Immature natural killer cell (primary cell): ENCODE measurements at places on chromosomes 16 and 17.

DNA sequence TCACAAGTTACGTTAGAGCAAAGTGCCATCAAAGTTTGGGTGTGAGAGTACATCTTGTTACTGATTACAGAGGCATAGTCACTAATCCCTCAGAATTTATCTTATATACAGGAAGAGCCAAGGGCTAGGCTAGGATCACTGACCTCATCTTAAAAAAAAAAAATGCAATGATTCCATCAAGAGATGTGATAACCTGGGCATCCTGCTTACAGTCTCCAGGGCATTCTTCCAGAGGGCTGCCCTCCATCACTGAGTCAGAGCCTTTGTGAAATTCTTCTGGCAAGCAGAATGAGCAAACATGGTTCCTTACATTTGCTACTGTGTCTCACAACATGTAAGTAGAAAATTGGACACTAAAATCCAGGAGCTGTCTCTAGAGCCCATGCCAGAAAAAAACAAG, 410.6 kb downstream of the ZFHX3 start:
- H3K27ac ChIP-seq, result no peak overlapping the region
- H3K27me3 ChIP-seq, result peaks cover 1% of the 10 kb centered on the region
- no peak for DNase-seq
- H3K4me1 ChIP-seq, result no peaks in the 10 kb centered on the region
- no peak overlapping the region for H3K4me3 ChIP-seq

DNA sequence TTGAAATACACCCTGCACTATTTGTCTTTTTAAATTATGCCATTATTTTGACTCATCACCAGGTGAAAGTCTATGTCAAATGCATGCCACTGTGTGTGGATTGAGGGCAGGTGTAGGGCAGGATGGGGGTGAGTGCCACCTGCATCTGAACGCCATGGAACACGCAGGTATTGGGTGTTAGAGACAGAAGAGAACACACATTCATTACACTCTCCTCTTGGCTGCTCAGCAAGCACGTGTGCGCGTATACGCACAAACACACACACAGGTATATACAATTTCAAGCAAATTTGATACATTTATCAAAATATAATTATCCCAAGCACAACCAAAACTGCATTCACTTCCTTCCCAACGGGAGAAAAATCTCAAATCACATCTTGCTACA, 268.9 kb downstream of the NTN1 start:
- no peak overlapping the region for H3K27ac ChIP-seq
- no peak overlapping the region for H3K4me3 ChIP-seq
- no peaks in the 10 kb centered on the region for H3K36me3 ChIP-seq

GRCh38 chr17:18160128-18160856, 23.3 kb upstream of the ALKBH5 start:
- H3K4me1 ChIP-seq, result peaks cover 9% of the 10 kb centered on the region
- H3K36me3 ChIP-seq, result no peaks in the 10 kb centered on the region
- H3K4me3 ChIP-seq, result peak overlapping the region; percentile 41
- H3K27ac ChIP-seq, result no peak overlapping the region

- H3K27ac ChIP-seq, result peak within 1 kb of the TSS; percentile 100
- peak within 1 kb of the TSS; percentile 95 for H3K4me3 ChIP-seq
Observed at GRCh38 chr17:64020056-64020766, at the start of gene ICAM2. TSS of gene ICAM2 (minus strand) at chr17:64020633. CDS start at chr17:64006691, 13,942 bp downstream.

DNA sequence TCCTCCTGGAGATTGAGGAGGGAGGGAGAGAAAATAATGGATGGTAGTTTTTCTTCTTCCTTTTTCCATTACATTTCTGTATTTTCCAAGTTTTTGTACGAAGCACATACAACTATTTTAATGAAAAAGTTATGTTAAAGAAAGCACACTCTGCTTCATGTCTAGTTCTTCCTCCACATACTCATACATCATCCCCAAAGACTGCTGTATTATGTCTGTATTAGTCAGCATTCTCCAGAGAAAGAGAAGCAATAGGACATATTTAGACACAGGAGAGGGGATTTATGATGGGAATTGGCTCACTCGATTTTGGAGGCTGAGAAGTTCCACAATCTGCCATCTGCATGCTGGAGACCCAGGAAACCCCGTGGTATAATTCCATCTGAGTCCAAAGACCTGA, 10.1 kb upstream of the ACSM2A start:
- no peaks in the 10 kb centered on the region for H3K4me1 ChIP-seq
- no peak for DNase-seq
- H3K27me3 ChIP-seq, result no peaks in the 10 kb centered on the region

DNA sequence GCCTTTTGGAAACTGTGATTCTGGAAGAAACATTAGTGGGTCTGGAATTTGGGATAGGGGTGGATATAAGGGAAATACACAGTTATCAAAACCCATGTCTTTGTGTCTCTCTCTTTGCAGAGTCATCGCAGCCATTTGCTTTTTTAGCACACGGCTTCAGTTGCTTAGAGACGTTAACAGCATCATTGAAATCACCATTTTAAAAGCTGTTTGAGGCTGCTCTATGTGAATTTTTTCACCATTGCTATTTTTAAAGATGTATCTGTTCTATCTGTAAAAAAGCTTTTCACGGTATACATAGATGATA, 47.3 kb downstream of the OMG start:
- DNase-seq, result no peak
- peaks cover 2% of the 10 kb centered on the region for H3K27me3 ChIP-seq
- H3K27ac ChIP-seq, result no peak overlapping the region
- peaks cover 17% of the 10 kb centered on the region for H3K36me3 ChIP-seq

DNA sequence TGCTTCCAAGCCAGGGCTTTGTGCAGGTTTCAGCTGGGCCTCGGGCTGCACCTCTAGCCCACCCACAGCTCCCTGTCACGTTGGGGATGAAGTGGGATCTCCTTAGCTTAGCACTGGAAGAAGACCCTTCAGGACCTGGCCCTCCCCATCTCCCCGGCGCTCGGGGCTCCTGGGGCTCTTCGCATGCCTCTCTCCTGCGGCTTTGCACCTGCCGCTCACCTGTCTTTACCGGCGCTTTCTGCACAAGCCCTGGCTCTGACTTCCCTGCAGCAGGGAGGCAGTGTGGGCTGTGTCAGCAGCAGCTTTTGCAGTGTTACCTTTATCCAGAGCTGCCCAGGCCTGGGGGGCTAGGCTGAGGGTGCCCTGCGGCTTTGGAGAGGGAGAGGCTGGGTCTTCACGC, 52.3 kb downstream of the NT5M start:
- H3K36me3 ChIP-seq, result no peaks in the 10 kb centered on the region

- H3K36me3 ChIP-seq, result peaks cover 18% of the 10 kb centered on the region
- H3K27ac ChIP-seq, result no peak overlapping the region
- H3K4me3 ChIP-seq, result no peak overlapping the region
- DNase-seq, result no peak
- peaks cover 30% of the 10 kb centered on the region for H3K4me1 ChIP-seq
Observed at GRCh38 chr17:57001541-57001940, 23.6 kb downstream of the SCPEP1 start.

- H3K4me1 ChIP-seq, result peaks cover 13% of the 10 kb centered on the region
- DNase-seq, result no peak
- no peak overlapping the region for H3K4me3 ChIP-seq
- H3K27ac ChIP-seq, result no peak overlapping the region
- H3K27me3 ChIP-seq, result peaks cover 50% of the 10 kb centered on the region
Observed at GRCh38 chr17:38575781-38576180, 30.0 kb downstream of the SRCIN1 start.

- DNase-seq, result no peak
- H3K27me3 ChIP-seq, result peaks cover 11% of the 10 kb centered on the region
Observed at GRCh38 chr17:17749025-17749772, 67.9 kb downstream of the RAI1 start.

- peaks cover 69% of the 10 kb centered on the region for H3K4me1 ChIP-seq
- H3K36me3 ChIP-seq, result no peaks in the 10 kb centered on the region
- no peak for DNase-seq
- peak overlapping the region; percentile 31 for H3K27ac ChIP-seq
- H3K27me3 ChIP-seq, result peaks cover 39% of the 10 kb centered on the region
Observed at GRCh38 chr17:2935632-2936031, 127.8 kb downstream of the OR1D5 start.

- no peaks in the 10 kb centered on the region for H3K4me1 ChIP-seq
- no peak overlapping the region for H3K27ac ChIP-seq
- peaks cover 7% of the 10 kb centered on the region for H3K36me3 ChIP-seq
- DNase-seq, result no peak
- no peak overlapping the region for H3K4me3 ChIP-seq
- H3K27me3 ChIP-seq, result no peaks in the 10 kb centered on the region
Observed at GRCh38 chr17:74801896-74802295, 25.8 kb upstream of the NAT9 start.

GRCh38 chr17:50265690-50266315, 8.5 kb upstream of the TMEM92 start:
- no peaks in the 10 kb centered on the region for H3K36me3 ChIP-seq
- no peak overlapping the region for H3K27ac ChIP-seq

- DNase-seq, result no peak
- H3K4me1 ChIP-seq, result peaks cover 3% of the 10 kb centered on the region
- H3K27me3 ChIP-seq, result peaks cover 2% of the 10 kb centered on the region
Observed at GRCh38 chr16:85711982-85712587, 23.3 kb upstream of the GINS2 start.

DNA sequence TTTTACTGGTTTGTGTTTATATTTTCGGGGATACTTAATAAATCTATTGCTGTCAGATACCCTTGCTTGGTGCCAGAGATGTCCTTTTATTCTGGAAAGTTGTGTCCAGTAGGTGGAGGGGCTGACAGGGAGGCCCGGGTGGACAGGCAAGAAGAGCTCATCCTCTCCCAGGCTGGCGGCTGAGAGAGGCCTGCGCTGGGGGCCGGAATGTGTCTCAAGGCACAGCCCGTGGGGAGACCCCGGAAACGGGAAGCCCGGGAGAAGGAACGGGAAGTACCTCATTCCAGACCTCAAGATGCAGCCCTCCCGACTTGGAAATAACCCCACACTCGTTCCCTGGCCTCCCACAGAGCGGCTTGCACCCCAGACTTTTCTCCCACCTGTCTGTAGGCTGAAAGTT, 12.5 kb upstream of the DEF8 start:
- H3K4me1 ChIP-seq, result no peaks in the 10 kb centered on the region
- H3K4me3 ChIP-seq, result no peak overlapping the region
- no peaks in the 10 kb centered on the region for H3K36me3 ChIP-seq
- DNase-seq, result no peak
- H3K27me3 ChIP-seq, result peaks cover 5% of the 10 kb centered on the region

DNA sequence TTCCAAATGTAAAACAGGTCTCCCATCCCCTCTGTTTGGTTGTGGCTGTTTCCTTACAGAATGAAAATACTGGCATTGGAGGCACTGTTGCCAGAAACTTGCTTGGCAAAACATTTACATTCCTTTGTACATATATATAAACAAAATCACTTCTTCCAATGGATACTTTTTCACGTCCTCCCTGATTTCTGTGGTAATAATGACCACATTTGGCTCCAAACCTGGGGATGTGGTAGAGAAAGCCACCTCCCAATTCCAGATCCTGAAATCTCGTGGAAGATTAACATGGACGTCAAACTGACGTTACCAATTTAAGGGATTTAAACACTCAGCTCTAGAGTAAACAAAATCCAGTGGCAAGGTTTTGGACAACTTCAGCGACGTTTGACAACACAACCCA, 370.8 kb upstream of the ZFHX3 start:
- H3K27ac ChIP-seq, result no peak overlapping the region
- H3K36me3 ChIP-seq, result no peaks in the 10 kb centered on the region
- DNase-seq, result no peak
- peaks cover 2% of the 10 kb centered on the region for H3K4me1 ChIP-seq

GRCh38 chr17:17542906-17543635, 46.9 kb upstream of the RASD1 start:
- no peaks in the 10 kb centered on the region for H3K36me3 ChIP-seq
- H3K27me3 ChIP-seq, result no peaks in the 10 kb centered on the region
- H3K27ac ChIP-seq, result no peak overlapping the region
- DNase-seq, result no peak

GRCh38 chr16:56246051-56246817, 54.9 kb downstream of the GNAO1 start:
- no peak for DNase-seq
- no peaks in the 10 kb centered on the region for H3K4me1 ChIP-seq
- H3K27me3 ChIP-seq, result no peaks in the 10 kb centered on the region
- H3K36me3 ChIP-seq, result peaks cover 8% of the 10 kb centered on the region
- no peak overlapping the region for H3K4me3 ChIP-seq

DNA sequence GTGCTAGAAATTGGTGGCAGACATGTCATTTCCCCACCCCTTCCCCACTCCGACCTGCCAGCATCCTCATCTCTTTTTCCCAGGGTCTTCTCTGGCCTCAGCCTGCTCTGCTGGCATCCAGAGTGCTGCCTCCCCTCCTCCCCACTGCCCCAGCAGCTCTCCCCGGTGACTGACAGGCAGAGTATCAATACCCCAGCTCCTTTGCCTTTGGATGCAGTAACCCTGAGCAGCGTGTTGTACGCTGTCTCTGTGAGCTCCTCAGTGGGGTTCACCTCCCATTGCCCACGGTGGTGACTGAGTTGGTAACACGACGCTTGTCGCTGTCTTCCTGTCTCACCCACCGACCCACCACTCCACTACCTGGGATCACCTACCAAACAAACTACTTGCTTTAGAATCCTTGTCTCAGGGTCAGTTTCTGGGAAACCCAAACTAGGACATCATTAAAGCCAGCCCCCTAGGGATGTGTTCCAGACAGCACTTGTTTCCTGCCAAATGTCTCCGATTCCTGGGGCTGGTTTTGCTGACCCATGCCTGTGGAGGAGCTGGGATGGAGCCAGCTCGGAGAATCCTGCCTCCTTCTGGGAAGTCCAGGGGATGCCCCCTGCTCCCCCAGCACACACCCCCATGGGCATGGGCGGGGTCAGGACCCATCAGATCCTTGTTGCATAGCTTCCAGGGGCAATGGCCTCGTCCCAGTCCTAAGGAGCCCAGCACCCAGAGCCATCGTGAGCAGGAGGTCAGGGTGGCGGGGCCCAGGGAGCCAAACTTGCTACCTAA, 8.3 kb upstream of the SBK1 start:
- no peak overlapping the region for H3K4me3 ChIP-seq
- peak overlapping the region; percentile 22 for H3K27ac ChIP-seq
- H3K4me1 ChIP-seq, result peaks cover 25% of the 10 kb centered on the region
- no peaks in the 10 kb centered on the region for H3K27me3 ChIP-seq
- no peak for DNase-seq
- no peaks in the 10 kb centered on the region for H3K36me3 ChIP-seq

DNA sequence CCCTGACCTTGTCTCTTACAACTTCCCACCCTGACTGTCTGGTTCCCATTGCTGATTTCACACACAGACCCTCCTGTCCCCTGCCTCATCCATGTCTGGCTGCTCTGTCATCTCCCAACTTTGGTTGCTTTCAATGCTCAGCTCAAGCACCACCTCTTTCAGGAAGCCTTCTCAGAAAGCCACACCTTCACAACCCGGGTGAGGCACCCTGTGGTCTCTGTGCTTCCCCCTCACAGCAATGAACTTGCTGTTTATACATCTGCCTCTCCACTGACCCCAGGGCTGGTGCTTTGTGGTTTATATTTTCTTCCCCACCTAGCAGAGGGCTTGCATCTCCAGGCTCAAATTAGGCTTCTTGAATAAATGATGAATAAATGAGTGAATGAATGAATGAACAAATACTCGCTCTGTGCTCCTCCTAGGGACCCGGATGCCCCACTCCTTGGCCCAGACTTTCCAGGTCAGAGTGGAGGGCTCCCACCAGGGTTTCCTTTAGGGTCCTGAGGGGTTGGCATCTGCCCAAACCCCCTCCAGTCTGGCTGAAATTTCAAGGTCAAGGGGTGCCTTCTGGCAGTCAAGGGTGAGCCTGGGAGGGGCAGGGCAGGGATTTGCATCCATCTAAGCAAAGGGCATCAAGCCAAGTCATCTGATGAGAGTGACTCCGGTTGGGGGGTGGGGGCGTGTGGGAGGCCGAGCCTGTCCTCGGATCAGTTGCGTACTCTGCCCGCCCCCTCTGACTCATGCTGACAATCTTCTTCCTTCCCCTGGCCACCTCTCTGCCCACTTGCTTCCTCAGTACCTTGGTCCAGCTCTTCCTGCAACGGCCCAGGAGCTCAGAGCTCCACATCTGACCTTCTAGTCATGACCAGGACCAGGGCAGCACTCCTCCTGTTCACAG, at the start of gene ITGAX:
TSS of gene ITGAX (plus strand) at position 783 of the 898 bp plus-strand sequence. CDS start at position 862, 79 bp downstream.
- DNase-seq, result peak; percentile 77
- H3K27me3 ChIP-seq, result peaks cover 4% of the 10 kb centered on the region
- H3K4me3 ChIP-seq, result peak within 1 kb of the TSS; percentile 86
- peaks cover 11% of the 10 kb centered on the region for H3K36me3 ChIP-seq
- H3K27ac ChIP-seq, result peak within 1 kb of the TSS; percentile 93
